Activated T-helper 9 cell treated with anti-CD3 and anti-CD28 coated beads, Interleukin-2, amount 50 U/mL, for 16 hours (primary cell): ENCODE measurements at places on chromosomes 12 and 14.

DNA sequence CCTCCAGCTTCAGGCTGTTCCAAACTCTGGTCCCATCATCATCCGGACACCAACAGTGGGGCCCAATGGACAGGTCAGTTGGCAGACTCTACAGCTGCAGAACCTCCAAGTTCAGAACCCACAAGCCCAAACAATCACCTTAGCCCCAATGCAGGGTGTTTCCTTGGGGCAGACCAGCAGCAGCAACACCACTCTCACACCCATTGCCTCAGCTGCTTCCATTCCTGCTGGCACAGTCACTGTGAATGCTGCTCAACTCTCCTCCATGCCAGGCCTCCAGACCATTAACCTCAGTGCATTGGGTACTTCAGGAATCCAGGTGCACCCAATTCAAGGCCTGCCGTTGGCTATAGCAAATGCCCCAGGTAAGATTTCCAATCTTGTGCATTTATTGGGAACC is 3.3 kb downstream of the SP1 start:
- no peak for DNase-seq

DNA sequence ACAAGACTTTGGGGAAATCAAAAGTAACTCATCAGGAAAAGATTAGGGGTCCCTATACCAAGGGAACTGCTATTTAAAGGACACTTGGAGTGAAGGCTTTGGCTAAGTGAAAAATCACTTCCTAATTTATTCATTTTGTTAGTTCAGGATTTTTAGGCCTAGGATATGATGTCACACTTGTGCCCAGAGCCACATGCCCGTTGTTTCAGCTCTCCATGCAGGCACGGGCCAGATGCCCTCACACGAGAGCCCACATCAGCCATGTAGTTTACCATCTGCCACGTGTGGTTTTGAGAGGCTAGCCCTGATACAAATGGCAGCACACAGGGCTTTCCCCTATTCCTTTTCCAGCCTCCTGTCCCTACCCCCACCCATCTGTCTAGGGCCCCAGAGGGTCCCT is 11.9 kb upstream of the LRP1-AS start:
- DNase-seq, result no peak

DNA sequence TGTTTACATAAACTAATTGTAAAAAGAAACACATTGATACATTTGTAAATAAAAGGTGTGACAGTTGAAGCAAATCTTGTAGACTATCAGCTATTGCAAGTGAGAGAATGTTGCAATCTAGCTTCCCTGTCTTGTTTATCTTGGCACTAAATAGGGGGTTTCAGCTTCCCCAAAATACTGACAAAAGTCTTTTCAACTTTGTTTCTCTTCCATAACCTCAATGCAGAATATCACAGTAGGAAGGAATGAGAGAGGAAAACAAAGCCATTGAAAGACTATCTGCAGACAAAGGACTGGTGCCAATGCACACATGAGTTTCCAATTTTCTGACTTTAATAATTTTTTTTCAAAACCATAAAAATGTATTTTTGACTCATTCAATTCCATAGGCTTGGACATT is 886.2 kb upstream of the MGAT4C start:
- no peak for DNase-seq

DNA sequence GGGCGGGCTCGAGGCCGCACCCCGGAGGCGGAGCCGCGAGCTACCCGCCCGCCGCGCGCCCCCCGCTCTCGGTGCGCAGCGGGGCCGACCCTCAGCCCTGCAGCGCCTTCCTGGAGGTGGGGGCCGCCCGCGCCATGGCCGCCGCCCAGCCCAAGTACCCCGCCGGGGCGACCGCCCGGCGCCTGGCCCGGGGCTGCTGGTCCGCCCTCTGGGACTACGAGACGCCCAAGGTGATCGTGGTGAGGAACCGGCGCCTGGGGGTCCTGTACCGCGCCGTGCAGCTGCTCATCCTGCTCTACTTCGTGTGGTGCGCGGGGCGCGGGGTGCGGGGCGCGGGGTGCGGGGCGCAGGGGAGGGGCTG is at the start of gene P2RX2:
P2RX2 (plus strand) TSS at position 94 of the 361 bp plus-strand sequence; CDS start at position 135, 41 bp downstream.
- no peak for DNase-seq

DNA sequence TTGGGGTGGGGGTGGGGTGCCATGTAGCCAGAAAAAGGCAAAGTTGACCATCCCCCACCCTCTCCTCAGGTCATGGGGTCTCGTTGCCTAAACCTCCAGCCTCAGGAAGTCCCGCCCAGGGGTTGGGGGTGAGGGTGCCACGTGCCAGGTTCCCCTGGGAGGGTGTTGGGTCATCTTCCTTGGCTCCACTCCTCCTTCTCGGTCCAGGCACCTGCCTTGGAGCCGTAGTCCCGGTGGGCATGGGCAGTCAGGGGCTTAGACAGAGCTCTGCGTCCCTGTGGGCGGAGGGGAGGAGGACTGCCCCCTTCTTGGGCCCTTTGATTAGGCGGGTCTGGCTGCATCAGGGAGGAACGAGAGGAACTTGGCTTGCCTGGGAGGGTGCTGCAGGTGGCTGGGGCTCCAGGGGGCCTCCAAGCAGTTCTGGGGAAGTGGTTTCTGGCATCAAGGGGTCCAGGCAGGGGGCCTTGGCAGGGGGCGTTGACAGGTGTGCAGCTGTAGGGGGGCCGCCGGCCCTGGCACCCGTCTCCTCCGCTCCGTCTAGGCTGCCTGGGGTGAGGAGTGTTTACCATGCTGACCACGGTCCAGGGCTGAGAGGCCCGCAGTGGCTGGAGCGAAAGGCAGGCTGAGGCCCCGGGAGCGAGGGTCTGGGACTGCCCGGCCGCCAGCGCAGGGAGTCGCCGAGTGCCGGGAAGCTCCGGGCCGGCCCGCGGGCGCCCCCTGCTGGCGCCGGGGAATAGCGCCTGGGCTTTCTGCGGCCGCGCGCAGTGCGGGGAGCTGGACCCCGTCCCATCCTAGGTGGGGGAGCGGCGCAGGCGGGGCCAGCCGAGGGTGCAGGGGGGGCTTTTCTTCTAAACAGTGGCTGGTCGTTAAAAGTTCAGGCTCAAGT is 7.9 kb downstream of the SETD1B start:
- DNase-seq, result peak; percentile 62

- DNase-seq, result no peak
These were observed 80.1 kb downstream of the ANO2 start for GRCh38 chr12:5864972-5865371.

- no peak for DNase-seq
These were observed 117.5 kb downstream of the DACT1 start for GRCh38 chr14:58755031-58755925.

DNA sequence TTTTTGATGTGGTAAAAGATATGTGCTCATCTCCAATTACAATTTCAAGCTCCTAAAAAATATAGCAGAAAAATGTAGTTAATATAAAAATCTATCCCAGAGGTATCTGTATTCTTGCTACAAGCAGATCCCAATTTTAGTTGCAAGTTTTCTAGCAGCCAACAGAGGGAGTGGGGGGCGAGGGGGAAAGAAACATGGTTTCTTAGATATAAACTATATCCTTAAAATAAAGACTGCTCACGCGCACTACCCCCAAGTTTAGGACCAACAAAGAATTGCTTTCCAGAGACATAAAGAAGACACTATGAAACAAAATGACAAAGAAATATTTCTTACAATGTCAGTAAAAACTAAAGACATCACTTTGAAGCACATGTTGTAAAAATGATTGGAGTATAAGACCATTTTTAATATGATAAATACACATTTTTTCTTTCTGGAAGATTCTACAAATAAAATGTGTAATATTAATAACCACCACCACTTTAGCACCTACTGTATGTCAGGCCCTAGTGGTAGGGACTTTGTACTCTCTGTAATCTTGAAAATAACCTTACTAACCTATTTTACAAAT is 5.4 kb downstream of the MAGOHB start:
- DNase-seq, result no peak

- DNase-seq, result no peak
These were observed 119.1 kb downstream of the PLXNC1 start for GRCh38 chr12:94267537-94267872.
